ENCODE measurements at places on chromosomes 7 and 10. TPM values are rescaled to one million over a fixed set of nuclear protein-coding genes. Genes with fewer than 3 reads are reported as not detected.

Gene MYL10
- 0.73 TPM for total RNA-seq

Gene FAM180A
- total RNA-seq: not detected

Gene C10orf95
- 0.20 TPM for total RNA-seq

Gene SFXN3
- 68.3 TPM for total RNA-seq

Gene GPR26
- total RNA-seq: 0.09 TPM

Gene SAMD9
- total RNA-seq: 64.4 TPM

Measured in astrocyte (in vitro differentiated cells and primary cell).